CMK (cell line): ENCODE measurements at places on chromosomes 12 and 14.
A peak's percentile ranks its signal among the peaks of the same experiment; 100 is the strongest.

- no peak for DNase-seq
Measured at GRCh38 chr14:35999294-35999693, 173.2 kb downstream of the BRMS1L start.

DNA sequence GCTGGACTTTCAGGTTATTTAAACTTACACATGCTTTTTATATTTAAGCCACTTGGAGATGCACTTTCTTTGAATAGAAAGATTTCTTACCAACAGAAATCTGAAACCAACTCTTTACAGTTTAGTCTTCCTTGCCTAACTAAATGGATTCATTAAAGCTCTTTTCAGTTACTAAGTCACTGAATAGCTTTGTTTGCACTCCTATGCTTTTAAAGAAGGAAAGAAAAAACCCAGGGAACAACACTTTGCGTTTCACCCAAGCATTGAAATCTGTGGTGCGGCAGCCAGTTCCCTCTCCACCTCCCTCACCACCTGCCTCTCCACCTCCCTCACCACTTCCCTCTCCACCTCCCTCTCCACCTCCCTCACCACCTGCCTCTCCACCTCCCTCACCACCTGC, 70.3 kb downstream of the RIMBP2 start:
- DNase-seq = no peak

GRCh38 chr12:106941481-106942156, 14.1 kb upstream of the TMEM263 start:
- DNase-seq = no peak

GRCh38 chr14:81147140-81147897, 73.4 kb downstream of the GTF2A1 start:
- no peak for DNase-seq

DNA sequence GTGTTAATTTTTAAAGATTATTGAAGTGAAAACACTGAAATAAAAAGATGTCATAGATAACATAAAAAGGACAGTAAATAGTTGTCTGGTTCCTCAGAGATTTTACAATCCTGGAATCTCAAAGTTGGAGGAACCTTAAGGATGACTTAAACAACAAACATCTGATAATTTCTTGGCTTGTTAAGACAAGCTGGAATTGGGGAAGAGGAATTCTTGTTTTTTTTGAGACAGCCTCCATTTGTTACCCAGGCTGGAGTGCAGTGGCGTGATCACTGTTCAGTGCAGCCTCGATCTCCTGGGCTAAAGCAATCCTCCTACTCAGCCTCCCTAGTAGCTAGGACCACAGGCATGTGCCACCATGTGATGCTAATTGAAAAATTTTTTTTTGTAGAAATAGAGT, 2.3 kb downstream of the ZNF410 start:
- no peak for DNase-seq

DNA sequence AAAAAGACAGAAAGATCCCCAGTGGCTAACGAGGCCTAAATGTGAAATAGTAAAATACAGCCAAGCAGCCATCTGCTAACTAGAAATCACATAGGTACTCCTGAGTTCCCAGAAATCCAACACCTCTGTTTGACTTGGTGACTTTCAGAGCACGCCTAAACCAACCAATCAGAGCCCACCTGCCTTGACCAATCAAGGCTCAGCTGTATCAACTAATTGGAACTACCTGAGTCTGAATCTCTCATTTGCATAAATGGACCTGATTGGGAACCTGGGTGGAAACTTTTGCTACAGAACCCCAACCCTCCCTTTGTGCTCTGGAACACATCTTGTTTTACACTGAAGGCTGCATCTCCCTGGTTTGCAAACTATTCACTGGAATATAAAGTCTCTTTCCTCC, 5.1 kb upstream of the TCL1B start:
- no peak for DNase-seq

GRCh38 chr12:106246891-106247673, 738 bp downstream of the CKAP4 start:
- no peak for DNase-seq

DNA sequence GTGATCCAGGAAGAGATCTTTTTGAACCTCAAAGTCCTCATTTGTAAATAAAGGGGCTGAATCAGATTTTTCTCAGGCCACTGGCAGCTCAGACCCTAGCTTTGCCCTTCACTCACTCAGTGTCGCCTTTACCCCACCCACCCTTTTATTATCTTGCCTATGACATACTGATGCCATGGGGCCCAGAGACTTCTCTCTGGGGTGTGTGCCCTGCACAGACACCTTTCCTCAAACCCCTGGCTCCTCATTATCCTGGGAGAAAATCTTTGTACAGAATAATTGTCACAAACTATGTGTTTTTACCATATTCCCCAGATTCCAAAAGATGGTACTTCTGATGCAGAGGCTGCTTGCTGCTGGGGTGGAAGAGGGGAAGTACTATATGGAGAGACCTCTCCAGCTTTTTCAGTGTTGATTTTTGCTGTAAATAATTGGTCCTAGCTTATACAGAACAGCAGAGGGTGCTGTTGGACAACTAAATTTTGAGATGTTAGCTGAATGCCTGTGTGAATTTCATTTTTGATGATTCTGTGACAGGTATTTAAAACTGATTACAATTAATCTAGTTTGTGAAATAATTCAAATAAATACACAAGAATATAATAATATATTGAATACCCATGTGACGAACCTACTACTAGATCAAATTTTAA, 53.9 kb upstream of the DCD start:
- peak; percentile 8 for DNase-seq
